Suprapubic skin (tissue), 4 donors: ENCODE measurements at places on chromosomes 4 and X.
A peak's percentile ranks its signal among the peaks of the same experiment; 100 is the strongest.

GRCh38 chrX:54602563-54602962 is 72.5 kb downstream of the GNL3L start:
- DNase-seq = no peak

DNA sequence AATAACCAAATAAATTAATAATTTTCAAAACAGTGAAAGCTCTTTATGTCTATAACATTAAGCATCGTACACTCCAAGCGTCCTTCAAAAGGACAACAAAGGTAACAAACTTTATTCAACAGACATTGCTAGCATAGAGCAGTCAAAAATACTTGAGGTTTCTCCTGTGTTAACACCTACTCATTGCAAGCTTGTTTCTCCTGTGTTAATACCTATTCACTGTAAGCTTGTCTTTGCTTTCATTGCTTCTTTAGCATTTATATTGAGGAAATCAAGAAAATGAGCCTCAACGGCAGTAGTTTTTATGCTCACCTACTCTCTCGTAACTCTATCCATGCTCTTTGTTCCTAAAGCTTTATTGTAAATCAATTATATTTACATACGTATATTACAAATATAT is 3.5 kb downstream of the SPOCK3 start:
- DNase-seq = no peak

DNA sequence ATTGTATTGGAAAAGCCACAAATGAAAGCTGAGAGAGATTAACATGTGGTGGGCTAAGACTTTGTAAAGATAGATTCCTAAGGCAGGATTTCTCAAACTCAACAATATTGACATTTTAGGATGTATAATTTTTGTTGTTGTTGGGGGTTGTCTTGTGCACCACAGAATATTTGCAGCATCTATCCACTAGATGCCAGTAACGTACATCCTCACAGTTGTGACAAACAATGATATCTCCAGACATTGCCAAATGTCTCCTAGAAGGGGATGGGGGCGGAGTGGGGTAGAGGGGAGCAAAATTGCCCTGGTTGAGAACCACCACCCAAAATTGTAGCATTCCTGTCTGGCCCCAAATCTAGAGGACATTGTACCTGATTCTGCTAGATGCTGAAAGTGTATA is 14.7 kb upstream of the CBR4 start:
- no peak for DNase-seq

DNA sequence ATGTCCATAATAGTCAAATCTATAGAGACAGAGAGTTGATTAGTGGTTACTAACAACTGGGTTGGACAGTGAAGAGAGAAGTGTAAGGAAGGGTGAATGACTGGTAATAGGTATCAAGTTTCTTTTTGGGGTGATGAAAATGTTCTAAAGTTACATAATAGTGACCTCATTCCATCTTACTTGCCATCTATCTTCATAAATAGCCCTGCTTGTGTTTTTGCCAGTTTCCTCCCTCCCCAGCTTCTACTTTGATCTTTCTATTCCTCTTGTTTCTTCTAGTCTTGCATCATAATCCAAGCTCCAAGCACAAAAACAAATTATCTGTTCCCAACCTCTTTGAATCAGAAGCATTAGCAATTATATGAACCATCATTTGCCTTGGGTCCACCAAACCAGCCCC is 40.2 kb upstream of the TET2 start:
- DNase-seq = no peak

DNA sequence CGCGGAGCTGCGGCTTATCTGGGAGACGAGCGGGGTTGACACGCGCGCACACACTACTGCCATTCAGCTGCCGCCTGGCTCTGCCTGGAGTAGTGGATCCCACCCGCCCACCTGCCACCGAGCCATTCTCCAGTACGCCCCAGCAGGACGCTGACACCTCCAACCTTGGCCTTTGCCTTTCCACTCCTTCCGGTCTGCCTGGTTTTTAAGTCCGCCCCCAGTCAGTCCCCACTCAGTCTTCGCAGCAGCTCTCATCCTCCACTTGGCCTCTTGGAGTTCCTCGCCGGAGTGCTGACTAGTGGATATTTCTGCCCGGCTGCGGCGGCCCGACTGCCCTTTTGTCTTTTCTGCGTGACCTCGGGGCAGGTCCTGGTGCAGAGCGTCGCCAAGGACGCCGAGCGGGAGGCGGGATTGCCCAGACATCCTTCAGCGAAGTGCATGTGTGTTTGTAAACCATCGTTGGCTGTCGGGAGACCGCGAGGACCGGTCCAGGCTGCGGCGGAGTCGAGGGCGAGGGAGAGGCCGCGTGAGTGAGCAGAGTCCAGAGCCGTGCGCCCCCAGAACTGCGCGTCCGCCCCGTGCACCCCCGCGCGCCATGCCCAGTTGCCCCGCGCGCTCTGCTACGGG is 1.1 kb downstream of the SLIT2 start:
- peak; percentile 82 for DNase-seq

- DNase-seq = no peak
These were observed 164.1 kb downstream of the GASK1B start for GRCh38 chr4:158008551-158009218.

DNA sequence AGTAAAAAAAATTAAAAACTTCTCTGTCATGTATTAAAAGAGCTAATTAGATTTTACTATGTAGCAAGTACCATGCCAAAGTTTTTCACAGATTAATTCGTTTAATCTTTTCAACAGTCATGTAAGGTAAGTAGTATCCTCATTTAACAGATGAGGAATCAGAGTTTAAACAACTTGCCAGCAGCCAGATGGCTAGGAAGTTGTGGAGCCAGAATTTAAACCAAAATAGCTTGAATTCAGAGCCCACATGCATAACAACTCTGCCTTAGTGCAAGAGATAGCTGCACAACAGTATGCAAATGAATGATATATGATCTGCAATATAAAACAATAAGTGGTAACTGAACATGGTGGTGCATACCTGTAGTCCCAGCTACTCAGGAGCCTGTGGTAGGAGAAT is 75.3 kb downstream of the NAP1L3 start:
- DNase-seq = no peak

DNA sequence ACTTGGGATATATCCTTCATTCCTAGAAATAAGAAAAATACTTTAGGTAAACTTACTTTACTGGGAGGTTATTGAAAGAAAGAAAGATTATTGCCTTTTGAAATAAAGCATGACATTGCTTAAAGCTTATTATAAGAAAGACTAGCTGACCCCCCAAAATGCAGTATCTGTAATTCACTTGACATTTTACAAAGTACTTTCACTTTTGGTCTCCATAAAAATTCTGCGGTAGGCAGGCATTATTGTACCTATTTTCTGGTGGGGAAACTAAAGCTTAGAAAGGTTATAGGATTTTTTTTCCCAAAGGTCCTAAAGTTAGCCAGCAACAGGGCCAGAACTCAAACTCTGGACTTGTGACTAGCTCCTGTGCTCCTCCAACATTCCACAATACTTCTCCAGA is 29.7 kb upstream of the TXK start:
- DNase-seq = no peak

GRCh38 chr4:166594326-166594946 is 639.9 kb downstream of the SPOCK3 start:
- no peak for DNase-seq

GRCh38 chr4:133920236-133920635 is 281.4 kb downstream of the PABPC4L start:
- no peak for DNase-seq

- DNase-seq = no peak
These were observed 8.7 kb downstream of the ANXA10 start for GRCh38 chr4:168101026-168101425.

DNA sequence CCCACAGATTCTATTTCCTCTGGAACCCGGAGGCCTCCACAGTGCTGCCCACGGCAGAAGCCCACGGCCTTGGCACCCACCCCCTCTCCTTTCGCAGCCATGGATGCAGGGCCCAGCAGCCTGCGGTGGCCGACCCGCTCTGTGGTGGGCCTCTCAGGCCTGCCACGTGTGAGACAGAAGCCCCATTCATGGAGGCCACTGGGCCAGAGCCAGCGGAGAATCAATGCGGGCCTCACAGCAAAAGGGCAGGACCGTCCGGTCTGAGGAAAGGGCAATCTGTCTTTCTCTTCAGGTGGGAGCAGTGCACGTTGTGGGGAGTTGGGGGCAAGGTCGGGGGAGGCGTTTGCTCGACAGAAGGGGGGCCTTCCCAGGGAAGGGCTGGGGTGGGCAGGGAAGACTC is 8.4 kb upstream of the HAUS7 start:
- no peak for DNase-seq

GRCh38 chr4:86159216-86159615 is 200.6 kb downstream of the MAPK10 start:
- DNase-seq = no peak

GRCh38 chr4:3342182-3342854 is 49.5 kb downstream of the RGS12 start:
- DNase-seq = no peak

DNA sequence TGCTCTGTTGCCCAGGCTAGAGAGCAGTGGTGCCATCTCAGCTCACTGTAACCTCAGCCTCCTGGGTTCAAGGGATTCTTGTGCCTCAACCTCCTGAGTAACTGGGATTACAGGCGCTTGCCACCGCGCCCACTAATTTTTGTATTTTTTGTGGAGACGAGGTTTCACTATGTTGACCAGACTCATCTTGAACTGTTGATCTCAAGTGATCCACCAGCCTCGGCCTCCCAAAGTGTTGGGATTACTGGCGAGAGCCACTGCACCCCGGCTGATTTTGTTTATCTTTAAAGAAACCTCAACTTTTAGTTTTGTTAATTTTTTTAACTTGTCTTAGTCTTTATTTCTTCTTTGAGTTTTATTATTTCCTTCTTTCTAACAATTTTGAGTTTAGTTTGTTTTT is 163.2 kb downstream of the SLC4A4 start:
- DNase-seq = no peak

DNA sequence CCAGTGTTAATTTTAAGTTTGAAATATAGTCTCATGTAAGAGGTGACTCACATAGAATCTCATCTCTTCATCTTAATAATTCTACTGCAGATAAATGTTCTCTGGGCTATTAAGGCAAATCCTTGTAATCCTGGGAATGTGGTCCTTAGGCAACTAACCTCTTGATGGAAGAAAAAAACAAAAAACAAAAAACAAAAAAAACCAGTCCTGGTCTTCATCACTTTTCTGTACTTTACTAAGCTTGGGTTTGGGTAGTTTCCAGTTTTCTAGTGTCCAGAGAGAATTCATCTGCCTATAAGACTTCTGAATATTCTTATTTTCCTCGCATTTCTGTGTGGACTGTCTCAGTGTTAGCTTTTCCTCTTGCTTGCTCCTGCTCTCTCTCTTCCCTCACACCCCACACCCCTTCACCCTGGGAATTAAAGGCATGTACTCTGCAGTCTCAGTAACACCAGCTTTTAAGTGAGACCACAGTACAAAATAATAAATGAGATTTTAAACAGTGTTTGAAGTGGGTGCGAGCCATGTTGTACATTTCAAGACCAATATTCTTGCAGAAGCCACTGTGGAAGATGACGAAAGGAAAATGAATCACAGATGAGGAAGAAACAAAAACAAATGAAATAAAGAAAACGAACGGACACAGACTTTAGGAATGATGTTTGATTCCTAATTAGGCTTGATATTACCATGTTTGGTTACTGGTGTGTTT is 51.7 kb downstream of the HAND2 start:
- no peak for DNase-seq

DNA sequence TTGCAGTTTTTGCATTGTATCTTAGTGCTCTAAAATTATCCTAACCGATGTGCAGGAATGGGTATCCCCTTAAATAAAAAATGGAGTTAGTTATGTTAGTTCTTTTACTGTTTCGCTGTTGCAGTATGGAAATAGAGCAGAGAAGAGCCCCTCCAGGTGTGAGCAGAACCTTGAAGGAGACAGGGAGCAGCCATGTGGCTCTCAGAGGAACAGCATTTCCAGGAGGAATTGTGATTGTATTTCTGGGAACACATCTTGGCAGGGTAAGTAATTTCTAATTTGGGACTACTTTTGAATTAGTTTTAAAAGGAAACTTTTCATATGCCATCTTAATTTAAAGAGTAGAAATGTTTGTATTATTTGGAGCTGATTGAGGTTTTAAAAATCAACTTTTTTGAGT is 5.3 kb upstream of the CCDC158 start:
- DNase-seq = no peak

DNA sequence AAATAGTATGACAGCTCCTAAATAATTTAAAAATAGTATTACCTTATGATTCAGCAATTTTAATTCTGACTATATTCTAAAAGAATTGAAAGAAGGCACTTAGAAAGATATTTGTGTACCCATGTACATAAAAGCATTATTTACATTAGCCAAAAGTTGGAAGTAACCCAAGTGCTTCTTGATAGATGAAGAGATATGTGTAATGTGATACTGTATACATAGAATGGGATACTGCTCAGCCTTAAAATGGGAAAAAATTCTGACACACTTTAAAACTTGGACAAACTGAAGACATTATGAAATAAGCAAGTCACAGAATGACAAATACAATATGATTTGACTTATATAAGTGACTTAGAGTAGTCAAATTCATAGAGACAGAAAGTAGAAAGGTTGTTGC is 112.2 kb downstream of the IDS start:
- no peak for DNase-seq

- DNase-seq = no peak
These were observed 85.8 kb upstream of the RPS6KA3 start for GRCh38 chrX:20352504-20352903.

DNA sequence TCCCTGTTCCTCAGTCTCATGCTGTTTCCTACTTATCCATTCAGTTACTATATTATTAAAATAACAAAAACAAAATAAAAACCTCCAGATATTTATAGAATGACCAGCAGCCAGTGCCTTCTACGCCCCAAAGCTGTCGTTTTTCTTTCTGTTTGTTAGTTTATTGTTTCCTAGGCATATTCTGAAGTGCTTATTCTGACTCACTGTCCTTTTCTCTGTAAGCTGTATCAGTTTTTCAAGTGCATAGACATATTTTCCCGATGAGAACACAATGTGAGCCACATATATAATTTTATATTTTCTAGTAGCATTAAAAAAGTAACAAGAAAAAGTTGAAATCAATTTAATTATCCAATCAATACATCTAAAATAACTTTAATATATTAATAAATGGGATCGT is 2158.6 kb upstream of the TENM3 start:
- DNase-seq = no peak
